H54 (cell line): ENCODE measurements at places on chromosomes 3 and 15.

GRCh38 chr3:88225326-88226008, 75.7 kb downstream of the C3orf38 start:
- no peak for DNase-seq

DNA sequence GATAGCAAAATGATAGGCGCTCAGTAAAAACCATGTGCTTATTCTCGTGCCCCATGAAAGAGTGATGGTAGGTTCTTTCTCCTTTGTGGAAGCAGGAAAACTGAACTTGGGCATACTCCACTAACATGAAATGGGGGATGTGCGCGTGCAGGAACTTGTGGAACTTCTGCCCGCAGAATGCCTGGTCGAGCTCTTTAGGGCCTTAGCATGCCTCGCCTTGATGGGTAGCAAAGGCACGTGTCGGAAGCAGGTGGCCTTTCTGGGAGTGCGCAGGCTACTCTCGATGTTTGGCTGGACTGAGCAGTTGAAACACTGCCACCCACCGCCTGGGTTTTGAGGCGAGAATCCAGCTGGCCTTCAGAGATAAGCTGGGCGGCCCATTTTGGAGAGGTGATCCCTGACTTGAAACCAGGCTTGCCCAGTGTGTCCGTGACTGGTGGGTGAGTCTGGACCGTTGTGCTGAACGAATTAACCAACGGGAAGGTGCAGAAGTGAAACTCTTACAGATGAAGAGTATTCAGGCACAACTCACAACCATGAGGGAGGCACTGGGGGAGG, 842 bp downstream of the PCCB start:
- no peak for DNase-seq

GRCh38 chr3:26630669-26631389, 8.3 kb downstream of the LRRC3B start:
- DNase-seq: no peak

DNA sequence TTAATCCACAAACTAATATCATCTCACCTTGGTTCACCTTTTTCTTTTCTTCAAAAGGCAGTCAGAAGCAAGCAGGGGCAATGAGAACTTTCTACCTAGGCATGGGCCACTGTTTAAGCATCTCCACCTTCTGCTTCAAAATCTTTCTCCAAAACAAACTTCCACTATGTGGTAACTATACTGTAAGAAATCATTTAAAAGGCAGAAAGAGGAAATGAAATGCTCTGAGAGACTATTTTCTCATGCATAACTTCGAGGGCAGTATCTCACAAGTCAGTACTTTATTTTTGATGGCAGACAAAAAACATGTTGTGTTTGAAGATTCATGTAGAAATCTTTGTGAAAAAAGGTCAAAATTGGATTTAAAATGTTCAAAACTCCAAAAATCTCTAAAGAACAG, 419.7 kb downstream of the ZBTB20 start:
- no peak for DNase-seq

DNA sequence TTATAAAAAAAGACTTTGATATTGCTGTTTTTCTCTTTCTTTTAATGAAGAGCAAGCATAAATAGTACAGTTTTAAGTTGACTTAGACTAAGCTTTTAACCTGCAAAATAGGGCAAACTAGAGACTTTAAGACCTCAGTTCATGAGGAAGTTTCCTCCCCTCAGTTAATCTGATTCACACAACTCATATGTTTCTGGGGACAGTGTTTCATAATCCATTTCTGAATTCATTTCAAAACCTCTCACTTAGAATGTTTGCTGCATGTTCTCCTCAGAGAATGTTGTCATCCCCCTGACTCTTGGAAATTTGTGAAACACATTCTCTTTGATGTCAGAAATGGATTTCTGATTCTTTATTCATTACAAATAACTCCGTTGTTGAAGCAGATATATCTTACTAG, 79.3 kb upstream of the SKOR1 start:
- DNase-seq: no peak

DNA sequence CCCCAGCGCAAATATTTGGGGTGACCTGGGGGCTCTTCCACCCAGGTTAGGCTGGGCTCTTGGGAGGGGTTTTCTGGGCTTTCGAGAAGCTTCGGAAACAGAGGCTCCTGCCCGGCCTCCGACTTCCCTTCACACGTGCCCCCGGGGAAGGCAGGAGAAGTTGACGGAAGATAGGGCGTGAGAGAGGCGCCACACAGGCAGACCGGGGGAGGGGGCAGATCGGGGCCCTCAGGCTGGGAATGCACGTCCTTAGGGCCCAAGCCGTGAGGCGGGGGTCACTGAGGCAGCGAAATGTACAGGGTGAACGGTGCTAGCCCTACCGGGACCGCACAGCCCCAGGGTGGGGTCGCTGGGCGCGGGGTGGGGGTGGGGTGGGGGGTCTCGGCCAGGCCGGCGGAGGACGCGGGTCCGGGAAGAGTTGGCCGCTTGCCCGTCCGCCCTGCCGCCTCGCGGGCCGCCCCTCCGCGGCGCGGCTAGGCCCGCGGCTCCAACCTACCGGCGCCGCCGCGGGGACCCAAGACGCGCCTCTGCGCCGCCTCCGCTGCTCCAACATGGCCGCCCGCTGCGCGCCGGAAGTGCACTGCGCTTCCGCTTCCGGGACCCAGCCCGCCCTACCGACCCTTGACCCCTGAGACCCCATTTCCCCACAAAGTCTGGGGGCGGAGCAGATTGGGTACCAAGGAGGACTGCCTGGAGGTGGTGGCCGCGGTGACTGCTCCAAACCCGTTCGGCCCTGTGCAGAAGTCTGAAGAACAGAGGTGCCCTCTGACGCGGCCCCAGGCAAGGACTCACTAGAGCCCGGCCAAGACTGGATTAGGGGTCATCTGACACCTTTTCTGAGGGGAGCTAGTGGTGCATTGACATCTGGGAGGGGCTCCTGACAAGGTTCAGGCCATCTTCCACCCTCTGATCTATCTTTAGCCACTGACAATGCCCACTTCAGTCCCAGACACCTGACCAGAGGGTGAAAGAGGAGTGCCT, at the start of gene CCDC71:
TSS of gene CCDC71 (minus strand) at position 561 of the 981 bp plus-strand sequence. CDS start 2,123 bp downstream, outside the sequence.
- DNase-seq: peak; percentile 60

DNA sequence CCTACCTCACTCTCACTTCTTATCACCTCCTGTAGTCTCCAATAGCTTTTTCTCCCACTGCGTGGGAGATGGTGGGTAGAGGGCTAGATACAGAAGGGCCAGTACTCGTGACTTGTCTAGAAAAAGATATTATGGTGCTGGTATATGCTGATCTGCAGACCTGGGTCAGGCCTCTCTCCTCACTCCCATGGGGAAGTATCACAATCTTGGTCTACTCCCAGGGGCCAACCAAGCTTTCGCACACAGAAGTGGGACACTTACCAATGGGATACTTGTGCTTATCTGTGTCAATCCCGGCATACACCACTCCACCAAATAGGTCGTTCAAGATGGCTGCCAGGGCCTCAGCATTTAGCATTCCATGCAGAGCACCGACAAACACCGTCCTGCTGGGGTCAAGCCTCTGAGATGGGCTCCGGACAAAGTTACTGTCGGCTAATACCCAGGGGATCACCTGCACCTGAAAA, 9.0 kb upstream of the RPS17 start:
- no peak for DNase-seq

GRCh38 chr15:38781196-38781595, 216.6 kb upstream of the RASGRP1 start:
- DNase-seq: no peak

- no peak for DNase-seq
These were observed 923.1 kb downstream of the TBL1XR1 start for GRCh38 chr3:176274161-176274560.

DNA sequence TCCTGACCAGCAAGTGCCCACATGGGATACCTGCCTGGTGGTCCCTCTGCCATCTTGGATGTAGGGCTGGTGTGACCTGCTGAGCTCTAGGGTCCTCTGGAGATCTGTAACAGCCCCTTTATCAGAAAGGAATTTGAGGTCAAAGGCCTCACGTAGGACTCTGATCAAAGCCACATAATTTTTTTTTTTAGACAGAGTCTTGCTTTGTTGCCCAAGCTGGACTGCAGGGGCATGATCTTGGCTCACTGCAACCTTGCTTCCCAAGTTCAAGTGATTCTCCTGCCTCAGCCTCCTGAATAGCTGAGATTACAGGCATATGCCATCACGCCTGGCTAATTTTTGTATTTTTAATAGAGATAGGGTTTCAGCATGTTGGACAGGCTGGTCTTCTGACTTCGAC, 9.5 kb downstream of the ITGB5 start:
- no peak for DNase-seq

DNA sequence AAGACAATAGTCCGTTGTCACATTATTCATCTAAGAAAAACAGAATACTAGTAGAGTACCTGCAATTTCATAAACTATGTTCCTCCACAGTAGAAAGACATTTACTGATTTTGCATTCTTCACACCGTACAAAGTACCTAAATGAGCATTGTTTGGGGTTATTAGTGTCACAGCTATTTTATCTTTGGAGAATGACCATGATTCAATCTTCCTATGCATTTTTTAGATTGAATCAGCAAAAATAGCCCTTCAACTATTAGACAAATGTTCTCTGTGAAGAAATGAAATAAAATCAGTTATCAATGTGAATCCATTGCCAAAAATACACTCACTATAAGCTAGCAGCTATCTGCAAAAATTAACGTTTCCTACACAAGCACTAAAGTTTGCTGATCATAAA, 176.6 kb downstream of the PLCH1 start:
- no peak for DNase-seq

GRCh38 chr3:195265363-195265976, 5.5 kb downstream of the XXYLT1 start:
- no peak for DNase-seq

DNA sequence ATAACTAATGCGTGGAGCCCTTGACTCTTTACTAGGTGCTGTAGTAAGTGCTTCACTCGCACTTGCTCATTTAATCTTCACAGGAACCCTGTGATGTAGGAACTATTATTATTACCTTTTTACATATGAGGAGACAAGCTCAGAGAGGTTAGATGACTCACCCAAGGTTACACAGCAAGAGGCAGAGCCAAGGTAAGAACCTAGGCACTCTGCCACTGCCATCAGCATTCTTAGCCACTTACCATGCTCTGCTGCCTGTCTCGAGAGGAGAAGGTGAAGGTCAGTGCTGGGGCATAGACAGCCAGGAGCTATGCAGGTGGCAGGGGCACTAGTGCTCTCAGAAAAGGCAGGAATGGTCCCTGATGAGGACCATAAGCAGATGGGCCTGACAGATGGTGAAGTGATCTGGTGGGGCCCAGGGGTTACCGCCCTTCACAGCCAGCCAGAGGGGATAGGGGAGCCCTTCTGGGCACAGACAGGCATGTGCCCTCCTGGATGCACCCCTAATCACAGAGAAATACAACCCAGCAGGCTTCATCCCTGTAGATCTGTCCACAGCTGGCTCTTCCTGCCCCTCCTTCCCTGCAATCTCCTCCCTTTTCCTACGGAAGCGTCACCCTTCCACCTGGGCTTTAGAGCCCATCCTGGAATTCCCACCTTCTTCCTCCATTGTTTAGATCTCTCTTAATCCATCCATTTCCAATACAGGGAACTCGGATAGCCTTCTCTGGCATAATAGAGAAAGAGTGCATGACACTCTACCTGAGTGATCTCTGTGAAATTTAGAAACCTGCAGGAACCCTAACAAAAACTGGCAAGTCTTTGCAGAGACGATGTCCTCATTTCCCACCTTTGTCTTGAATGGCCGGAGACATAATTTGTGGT, 26.9 kb downstream of the ABTB1 start:
- no peak for DNase-seq

GRCh38 chr3:186198442-186198841, 89.6 kb upstream of the ETV5 start:
- DNase-seq: no peak

DNA sequence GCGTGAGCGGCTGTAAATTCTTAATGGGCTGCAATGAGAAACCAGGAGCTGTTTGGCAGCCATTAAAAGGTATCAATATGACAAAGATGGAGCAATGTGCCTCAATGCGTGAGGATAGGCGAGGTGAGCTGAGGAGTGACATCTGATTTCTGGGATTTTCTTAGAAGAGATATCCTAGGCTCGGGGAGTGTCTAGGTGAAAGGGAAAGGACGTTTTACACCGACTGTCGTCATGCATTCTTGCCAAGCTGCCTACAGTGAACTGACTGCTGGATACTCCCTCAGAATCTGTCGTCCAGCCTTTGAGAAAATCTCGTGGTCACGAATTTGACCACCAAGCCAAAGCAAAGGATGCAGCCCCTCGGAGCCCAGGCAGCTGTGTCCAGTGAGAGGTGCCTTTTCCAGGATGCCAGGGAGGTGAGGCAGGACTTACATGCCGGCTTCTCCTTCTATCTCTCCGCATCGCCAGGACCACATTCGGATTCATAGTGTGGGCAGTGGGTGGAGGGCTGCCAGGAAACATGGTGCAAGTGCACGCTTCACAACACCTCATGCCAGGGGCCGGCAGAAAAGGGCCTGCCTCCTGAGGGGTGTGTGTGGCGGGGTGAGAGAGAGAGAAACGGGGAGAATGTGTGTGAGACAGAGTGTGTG, 80.3 kb upstream of the ABHD17C start:
- no peak for DNase-seq

- DNase-seq: no peak
These were observed 29.0 kb downstream of the ANP32A start for GRCh38 chr15:68791431-68792283.

DNA sequence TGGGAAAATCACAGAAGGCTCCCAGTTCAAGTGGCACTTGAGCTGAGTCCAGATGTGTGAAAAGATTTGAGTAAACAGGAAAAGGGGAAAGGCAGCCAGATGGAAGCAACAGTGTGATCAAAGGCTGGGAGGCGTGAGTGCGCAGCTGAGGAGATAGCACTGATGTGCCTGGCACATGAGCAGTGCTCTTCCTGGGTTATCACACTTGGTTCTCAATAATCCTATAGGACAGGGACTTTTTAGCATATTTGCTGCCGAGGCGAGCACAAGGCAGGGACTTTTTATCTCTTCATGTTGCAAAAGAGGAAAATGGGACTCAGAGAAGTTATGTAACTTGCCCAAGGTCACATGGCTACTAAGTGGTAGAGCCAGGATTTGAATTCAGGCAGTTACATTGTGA, 39.6 kb downstream of the CORO2B start:
- no peak for DNase-seq

DNA sequence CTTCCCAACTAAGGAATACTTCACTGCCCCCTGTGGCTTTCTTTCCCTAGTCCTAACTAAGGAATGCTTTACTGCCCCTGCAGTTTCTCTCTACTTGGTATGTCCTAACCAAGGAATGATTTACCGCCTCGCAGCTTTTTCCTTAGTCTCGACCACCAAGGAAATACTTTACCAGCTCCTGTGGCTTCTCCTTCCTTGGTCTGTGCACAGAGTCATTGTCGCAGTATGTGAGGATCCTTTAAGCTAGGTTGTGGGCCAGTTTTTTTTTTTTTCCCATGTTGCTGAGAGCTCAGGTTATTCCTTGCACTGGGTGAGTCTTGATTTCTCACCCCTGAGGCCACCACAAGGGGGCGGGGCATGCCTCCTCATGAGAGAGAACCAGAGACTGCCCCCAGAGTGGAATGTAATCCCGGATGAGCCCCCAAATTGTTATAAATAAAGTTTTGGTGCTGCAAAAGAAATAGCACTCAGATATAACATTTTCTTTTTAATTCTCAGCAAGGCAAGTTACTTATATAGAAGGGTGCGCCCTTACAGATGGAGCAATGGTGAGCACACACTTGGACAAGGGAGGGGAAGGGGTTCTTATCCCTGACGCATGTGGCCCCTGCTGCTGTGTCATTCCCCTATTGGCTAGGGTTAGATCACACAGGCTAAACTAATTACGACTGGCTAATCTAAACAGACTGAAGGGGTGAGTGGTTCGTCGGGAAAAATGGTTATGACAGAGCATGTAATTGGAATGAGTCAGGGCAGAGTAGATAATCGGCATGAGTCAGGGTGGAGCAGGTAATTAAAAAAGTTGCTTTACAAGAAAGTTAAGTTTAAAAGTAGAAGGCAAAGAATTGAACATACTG, 27.0 kb downstream of the NDUFB4 start:
- DNase-seq: peak; percentile 23
